ENCODE measurements at places on chromosomes 13 and 19. TPM values are rescaled to one million over a fixed set of nuclear protein-coding genes. Genes with fewer than 3 reads are reported as not detected.

Gene RFPL4AL1
- not detected for total RNA-seq

Gene ATP4B
- total RNA-seq, result not detected

Gene ZNF581
- 13.9 TPM for total RNA-seq

Gene ZBTB45
- 9.2 TPM for total RNA-seq

Gene SELENOW
- total RNA-seq, result 62.9 TPM

Gene KBTBD7
- 4.9 TPM for total RNA-seq

Gene VSTM2B
- total RNA-seq, result not detected

Gene SLC17A7
- 0.49 TPM for total RNA-seq

Gene EBI3
- total RNA-seq, result 0.33 TPM

Gene ERICH4
- not detected for total RNA-seq

Gene RASAL3
- total RNA-seq, result not detected

Gene UNC13A
- 0.49 TPM for total RNA-seq

Gene ITGBL1
- 301 TPM for total RNA-seq

Gene C1QTNF9B
- not detected for total RNA-seq

Gene KIR2DL4
- not detected for total RNA-seq

Gene ZNF729
- total RNA-seq, result not detected

Gene FXYD5
- total RNA-seq, result 59.8 TPM

Gene CACNA1A
- 42.8 TPM for total RNA-seq

Gene MISP3
- 0.72 TPM for total RNA-seq

Gene CEACAM6
- not detected for total RNA-seq

Gene GPR42
- not detected for total RNA-seq

Gene NOTCH3
- 44.4 TPM for total RNA-seq

Gene CCDC169
- 4.1 TPM for total RNA-seq

Gene SYCN
- not detected for total RNA-seq

Gene MYBPC2
- total RNA-seq, result not detected

Gene CD33
- not detected for total RNA-seq

Gene ADGRE1
- not detected for total RNA-seq

Gene SIAH3
- not detected for total RNA-seq

Gene SLC25A41
- total RNA-seq, result not detected

Gene CDC42EP5
- total RNA-seq, result 7.9 TPM

Gene ZNF260
- total RNA-seq, result 9.0 TPM

Gene GNG7
- 0.65 TPM for total RNA-seq

Data from fibroblast of the aortic adventitia (primary cell).